ENCODE measurements at places on chromosomes 6 and 20.

DNA sequence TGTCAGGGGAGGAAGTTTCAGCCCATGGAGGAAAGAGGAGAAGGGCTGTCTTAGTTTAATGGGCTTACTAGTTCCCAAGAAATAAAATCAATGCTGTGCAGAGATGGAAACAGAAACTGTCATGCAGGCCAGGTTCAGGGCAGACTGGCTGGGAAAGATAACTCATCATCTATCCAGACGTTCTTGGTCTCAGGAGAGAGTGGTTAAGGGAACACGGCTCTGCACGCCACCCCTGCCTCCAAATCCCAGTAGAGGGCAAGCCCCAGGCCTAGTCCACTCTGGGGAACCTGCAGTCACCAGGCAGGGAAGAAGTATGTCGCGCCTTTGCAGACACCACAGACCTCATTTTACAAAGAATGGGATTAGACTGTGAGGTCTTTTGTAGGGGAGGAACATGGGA lies 12.5 kb downstream of the ALDH8A1 start:
- no peak for DNase-seq

- DNase-seq, result no peak
Observed at GRCh38 chr20:1877609-1878200, 17.5 kb upstream of the SIRPA start.

- no peak for DNase-seq
Observed at GRCh38 chr20:58876437-58876836, 23.9 kb downstream of the GNAS start.

- no peak for DNase-seq
Observed at GRCh38 chr20:1524004-1524403, 32.8 kb upstream of the SIRPB2 start.

- DNase-seq, result no peak
Observed at GRCh38 chr6:92231171-92231701, 1188.1 kb downstream of the EPHA7 start.

- DNase-seq, result no peak
Observed at GRCh38 chr6:47375426-47375825, 65.7 kb upstream of the TNFRSF21 start.

DNA sequence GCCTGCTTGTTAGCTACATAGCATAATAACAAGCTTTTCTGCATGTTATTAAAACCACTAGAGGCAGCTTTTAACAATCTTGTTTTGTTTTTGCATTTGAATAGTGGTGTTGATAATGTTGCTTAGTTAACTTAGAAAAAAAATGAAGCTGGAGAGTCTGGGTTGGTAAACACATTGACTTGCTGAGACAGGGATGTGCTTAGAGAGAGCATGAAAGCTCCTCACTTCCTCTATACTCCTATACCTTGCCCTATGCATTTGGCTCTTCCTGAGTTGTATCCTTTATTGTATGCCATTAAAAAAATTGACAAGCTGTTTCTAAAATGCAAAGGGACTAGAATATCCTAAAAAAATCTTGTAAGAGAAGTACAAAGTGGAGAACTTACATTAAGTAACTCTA lies 13.6 kb downstream of the FAM83B start:
- DNase-seq, result no peak

GRCh38 chr6:2030682-2031244 lies 214.6 kb downstream of the GMDS start:
- DNase-seq, result no peak

- no peak for DNase-seq
Observed at GRCh38 chr6:167768471-167769215, 58.1 kb upstream of the AFDN start.

DNA sequence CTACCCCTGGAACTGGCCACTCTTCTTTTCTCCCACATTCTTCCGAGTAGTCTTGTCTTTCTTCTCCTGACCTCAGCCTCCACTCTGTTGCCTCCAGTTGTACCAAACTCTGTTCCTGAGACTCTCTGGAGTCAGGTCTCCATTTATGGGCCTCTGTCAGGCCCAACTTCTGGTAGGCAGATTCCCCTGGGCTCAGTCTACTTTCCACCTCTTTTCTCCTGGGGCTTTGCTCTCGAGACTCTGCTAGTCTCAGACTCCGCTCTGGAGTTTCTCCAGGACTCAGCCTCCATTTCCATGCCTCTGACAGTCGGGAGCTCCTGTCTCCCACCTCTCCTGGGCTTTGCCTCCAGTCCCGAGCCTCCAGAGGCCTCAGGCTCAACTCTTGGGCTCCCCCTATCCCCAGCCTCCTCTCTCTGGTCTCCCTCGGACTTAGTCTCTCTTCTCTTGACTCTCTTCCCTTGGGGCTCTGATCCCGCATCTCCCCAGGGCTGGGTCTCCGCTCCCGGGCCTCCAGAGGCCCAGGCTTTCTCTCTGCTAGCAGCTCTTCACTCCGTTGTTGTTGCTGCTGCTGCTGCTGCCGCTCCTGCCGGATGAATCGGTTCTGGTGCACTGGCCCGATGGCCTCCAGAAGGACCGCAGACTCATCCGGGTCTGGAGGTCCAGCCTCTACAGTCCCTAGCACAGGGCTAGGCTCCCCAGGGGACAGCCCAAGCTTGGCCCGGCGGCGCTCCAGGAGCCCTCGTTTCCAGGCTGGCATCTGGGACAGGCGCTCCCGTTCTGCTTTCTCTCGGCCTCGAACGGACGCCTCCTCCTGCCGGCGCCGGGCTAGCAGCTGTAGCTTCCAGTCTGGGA lies 1.1 kb downstream of the PPP1R18 start:
- DNase-seq, result no peak

GRCh38 chr6:112931832-112932231 lies 584.7 kb downstream of the RFPL4B start:
- peak; percentile 69 for DNase-seq

DNA sequence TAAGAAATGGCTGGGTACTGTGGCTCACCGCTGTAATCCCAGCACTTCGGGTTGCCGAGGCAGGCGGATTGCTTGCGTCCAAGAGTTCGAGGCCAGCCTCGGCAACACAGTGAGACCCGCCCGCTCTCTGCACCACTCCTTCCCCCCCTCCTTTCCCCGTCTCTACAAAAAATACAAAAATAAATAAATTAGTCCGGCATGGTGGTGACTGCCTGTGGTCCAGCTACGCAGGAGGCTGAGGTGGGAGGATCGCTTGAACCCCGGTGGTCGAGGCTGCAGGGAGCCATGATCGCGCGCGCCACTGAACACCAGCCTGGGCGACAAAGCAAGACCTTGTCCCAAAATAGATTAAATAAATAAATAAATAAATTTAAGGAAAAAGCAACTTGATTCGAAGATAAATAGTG lies 448 bp upstream of the RNF114 start:
- DNase-seq, result no peak

GRCh38 chr20:17502105-17502504 lies 29.1 kb downstream of the BFSP1 start:
- DNase-seq, result no peak

GRCh38 chr20:1442304-1442703 lies 24.3 kb downstream of the NSFL1C start:
- no peak for DNase-seq

DNA sequence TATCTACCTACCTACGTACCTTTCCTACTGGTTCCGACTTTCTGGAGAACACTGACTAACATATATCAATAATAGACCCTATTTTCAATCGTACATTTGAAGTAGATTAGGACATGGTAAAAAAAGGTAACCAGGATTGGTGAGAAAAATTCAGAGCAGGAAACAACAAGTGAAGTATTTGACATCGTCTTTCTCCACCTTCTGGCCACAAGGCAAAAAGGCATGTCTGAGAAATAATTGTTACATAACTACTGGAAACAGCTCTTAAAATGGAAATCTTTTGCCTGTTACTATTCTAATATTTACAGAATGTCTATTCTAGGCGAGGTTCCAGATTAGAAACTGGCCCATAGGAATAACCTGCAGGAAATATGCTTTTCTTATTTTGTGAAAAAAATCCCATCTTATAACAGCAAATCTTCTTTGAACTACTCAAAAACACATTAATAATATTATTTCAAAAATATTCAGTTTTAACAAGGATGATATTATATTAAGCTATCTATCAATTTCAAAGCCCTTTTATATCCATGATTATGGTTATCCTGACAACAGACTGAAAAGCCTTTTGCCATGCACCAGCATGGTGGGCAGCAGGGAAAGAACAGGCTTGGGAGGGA lies 80.8 kb downstream of the RCAN2 start:
- DNase-seq, result peak; percentile 13

GRCh38 chr6:31794866-31795615 lies 511 bp downstream of the VARS1 start:
- DNase-seq, result no peak

DNA sequence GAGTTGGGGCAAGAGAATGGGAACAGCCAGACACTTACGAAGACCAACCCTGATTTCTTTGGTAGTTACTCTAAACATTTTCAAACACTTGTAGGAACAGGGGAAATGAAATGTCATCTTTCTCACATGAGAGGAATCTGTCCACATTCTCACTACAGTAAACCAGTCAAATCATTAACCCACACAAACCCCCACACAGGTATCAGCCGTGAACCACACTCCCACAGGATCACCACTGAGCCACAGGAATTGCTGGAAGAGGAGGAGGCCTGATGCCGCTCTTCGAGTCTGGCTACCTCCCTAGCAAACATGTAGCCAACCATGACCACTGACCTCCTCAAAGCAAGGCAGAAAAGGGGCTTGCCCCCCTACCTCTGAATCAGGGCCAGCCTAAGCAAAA lies 6.9 kb upstream of the RSPO3 start:
- no peak for DNase-seq

DNA sequence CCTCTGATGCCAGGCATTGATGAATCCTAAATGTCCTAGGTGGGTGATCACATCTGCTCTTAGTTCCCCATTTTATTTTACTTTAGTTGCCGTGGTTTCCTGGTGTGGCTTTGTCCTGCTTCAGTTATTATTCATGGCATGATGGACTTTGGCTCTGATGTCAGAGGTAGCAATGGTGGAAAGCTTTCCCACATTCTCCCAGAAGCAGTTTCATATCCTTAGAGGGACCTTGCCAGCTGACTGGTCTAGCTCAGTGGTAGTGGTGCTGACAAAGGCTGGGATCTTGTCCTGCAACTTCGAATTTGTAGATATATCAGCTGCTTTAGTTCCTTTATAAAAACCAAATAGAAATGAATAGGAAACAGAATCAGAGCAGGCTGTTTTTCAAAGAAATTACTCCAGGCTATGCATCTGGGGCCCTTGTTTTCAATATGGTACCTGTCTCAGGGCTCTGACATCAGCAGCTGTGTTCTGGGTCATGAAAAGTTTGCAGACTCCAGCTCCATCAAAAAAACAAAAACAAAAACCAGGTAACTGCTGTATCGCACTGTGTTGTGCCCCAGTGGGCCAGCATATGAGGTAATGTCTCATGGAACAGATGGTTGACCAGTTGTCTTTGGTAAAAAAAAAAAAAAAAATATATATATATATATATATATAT lies 133.7 kb downstream of the PLCB4 start:
- no peak for DNase-seq

GRCh38 chr6:41724228-41724580 lies 11.2 kb downstream of the TFEB start:
- DNase-seq, result no peak

DNA sequence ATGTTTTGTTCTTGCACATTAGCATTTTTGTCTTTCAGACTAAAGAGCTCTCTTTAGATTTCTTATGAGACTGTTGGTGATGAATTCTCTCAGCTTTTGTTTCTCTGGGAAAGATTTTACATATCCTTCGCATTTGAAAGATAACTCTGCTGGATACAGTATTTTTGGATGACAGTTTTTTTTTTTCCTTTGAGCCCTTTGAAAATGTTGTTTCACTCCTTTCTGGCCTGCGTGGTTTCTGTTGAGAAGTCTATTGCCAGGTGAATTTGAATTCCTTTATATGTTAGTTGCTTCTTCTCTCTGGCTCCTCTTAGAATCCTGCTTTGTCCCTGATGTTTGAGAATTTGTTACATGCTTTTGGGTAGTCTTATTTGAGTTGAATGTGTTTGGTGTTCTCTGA lies 22.2 kb upstream of the KIAA1586 start:
- no peak for DNase-seq

DNA sequence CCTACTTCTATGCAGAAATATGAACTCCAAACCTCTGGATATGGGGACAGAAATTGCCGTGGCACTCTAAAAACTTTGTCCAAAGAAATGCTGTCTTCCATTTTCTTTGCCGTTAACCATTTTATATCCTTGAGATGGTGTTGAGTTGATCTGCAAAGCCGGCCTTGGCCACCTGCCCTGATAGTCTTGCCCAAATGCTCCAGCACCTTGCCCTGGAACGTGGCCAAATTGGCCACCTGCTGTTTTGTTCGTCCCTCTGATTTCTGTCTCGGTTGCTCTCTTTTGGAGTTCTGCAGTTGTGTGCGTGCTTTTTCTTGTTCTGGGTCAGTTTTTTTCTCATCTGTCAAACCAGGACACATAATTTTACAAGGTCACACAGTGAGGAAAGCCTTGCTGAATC lies 239.7 kb upstream of the GMDS start:
- no peak for DNase-seq

GRCh38 chr6:13953061-13953705 lies 28.4 kb downstream of the RNF182 start:
- DNase-seq, result no peak

DNA sequence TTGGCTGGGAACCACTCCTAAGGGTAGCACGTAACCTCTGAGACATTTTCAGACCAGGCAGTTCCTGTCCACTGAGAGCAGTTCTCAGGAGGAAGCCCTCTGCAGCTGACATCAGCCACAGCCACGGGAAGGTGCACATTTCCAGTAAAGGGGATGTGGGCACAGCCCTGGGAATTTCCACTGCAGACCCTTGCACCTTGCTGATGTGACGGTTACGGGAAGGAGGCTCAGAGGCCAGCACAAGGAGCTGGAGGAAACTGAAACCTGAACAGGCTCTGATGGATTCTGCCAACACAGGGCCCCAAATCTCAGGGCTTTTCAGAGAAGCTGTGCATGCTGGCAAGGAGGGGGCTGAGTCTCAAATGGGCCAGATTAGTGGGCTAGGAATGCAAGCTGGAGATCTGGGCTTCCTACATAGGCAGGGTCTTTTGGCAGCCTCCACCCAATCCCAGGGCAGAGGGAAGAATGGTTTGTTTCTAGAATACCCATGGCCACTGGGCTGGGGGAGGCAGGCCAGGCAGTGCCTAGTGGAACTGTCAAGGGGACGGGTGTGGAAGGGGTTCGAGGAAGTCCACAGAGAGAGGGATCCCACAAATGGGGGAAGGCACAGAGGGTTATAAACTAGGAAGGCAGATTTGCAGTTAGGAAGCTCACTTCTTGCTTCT lies 14.2 kb downstream of the EBF4 start:
- no peak for DNase-seq

DNA sequence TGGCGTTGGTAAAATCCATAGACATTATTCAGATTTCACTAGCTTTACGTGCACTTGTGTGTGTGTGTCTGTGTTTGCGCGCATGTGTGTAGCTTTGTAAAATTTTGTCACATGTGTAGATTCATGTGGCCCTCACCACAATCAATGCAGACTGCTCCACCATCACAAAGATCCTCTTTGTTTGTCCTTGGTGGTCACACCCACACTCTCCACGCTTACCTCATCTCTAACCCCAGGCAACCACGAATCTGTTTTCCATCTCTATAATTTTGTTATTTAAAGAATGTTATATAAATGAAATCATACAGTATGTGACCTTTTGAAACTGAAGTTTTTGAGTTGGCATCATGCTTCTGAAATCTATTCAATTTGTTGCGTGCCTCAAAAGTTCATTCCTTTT lies 58.5 kb downstream of the GRM1 start:
- DNase-seq, result no peak

GRCh38 chr6:136860043-136860442 lies 37.7 kb downstream of the PEX7 start:
- DNase-seq, result no peak

- DNase-seq, result no peak
Observed at GRCh38 chr20:58649288-58650180, 1.5 kb upstream of the STX16 start.

- DNase-seq, result no peak
Observed at GRCh38 chr6:143015300-143015706, 45.4 kb upstream of the AIG1 start.

GRCh38 chr6:168195712-168196111 lies 116.7 kb upstream of the FRMD1 start:
- no peak for DNase-seq
